ENCODE measurements at places on chromosomes 5 and 9.

DNA sequence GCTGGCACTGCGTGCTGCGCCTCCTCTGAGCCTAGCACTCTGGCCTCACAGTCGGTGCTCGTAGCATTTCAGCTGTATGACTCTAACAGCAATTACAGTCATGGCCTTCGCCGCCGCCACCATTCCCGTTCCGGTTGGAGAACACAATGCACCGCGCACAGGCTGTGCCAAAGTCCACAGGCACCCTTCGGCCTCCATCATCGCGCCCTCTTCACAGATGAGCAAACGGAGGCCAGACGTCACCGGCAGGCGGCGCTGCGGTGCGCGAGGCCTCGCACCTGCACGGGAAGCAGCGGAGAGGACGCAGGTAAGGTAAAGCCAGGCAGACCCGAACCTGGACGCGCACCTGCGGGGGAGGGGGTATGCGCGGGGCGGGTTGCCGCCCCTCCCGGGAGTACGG lies 128.9 kb downstream of the BARX1 start:
- DNase-seq = peak; percentile 55

DNA sequence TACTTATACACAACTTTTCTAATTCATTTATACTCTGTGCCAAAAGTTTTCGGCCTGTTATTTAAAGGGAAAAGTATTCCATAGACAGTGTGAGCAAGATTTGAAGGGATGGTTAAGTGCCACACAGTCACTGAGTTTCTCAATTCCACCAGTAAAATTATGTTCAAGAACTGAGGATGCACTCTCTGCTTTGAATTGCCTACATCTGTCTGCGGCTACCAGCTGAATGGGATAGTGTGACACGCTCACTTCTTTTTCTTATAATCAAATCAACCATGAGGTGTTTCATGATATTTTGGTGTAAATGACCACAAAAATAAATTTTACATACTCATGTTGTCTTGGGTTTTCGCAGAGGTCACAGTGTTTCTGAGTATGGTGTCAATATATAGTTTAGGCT lies 218.4 kb upstream of the TMEM161B start:
- no peak for DNase-seq

GRCh38 chr9:126979461-126979860 lies 64.9 kb downstream of the RALGPS1 start:
- no peak for DNase-seq

- no peak for DNase-seq
Observed at GRCh38 chr5:89756955-89757354, 652.6 kb downstream of the CETN3 start.

GRCh38 chr9:133772581-133772980 lies 34.4 kb upstream of the SARDH start:
- DNase-seq = no peak

DNA sequence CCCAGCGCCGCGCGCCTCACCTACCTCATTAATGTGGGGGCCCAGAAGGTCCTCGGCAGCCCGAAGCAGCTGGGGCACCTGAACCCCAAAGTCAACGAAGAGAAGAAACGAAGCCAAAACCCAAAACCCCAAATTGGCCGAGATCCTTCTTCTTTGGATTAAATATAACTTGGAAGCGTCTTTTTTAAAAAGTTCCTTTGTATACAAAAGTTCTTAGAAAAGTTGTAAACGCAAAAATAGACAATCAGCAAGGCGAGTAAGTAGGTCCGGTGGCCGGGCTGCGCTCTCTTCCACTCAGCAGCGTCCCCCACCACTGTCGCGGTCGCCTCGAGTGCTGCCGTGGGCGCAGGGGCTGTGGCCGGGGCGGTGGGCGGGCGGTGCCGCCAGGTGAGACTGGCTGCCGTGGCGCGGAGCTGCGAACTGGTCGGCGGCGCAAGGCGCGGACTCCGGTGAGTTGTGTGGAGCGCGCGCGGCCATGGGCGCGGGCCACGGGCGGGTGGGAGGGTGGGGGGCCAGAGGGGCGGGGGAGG lies 360 bp downstream of the KLF4 start:
- DNase-seq = no peak

DNA sequence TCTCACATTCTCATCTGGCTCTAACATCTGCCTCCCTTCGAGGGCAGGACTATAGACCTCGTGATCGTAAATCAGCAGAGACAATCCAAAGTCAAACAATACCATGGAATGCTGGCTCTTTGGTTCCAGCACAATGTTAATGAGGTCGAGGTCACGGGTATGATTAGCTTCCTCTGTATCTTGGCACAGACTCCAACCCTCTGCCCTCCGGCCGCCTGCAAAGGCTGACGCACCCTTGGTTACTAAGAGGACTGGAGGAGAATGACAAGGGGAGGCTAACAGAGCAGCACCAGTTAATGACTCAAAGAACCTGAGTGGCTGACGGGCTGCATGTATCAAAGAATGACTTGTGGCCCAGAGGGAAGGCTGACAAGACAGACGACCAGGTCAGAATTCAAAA lies 10.1 kb downstream of the LHFPL2 start:
- DNase-seq = no peak

- no peak for DNase-seq
Observed at GRCh38 chr5:36790847-36791246, 85.7 kb upstream of the NIPBL start.

Data from activated naive CD4-positive, alpha-beta T cell treated with anti-CD3 and anti-CD28 coated beads, Interleukin-2, amount 50 U/mL, for 16 hours (primary cell).